ENCODE measurements at places on chromosomes 7 and 10.

DNA sequence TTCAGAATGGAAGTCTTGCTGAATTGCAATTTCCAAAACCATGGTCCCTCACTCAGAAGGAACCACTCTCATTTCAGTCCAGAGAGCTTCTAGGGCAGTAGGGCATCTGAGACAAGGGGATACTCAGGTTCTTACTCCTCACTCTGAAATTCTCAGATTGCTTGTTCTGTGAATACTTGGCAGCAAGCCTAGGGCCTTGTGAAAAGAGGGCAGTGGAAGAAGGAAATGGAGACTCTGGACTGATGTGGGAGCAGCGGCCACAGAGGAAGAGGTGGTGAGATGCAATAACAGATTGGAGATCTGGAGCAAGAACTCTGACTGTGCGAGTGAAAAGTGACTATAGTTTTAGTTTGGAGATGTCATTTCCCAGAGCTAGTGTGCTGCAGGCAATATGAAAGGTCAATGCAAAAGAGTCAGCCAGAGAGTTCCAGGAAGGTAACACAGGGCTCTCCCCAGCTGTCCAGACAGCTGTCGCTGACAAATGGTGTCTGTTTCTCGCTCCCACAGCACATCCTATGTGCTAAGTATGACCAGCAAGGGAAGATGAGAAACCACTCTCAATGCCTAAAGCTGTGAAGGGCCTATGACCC, 291.6 kb upstream of the KIAA1217 start:
- no peak for DNase-seq

- no peak for DNase-seq
These were observed 3.6 kb downstream of the GARS1 start for GRCh38 chr7:30598121-30598876.

DNA sequence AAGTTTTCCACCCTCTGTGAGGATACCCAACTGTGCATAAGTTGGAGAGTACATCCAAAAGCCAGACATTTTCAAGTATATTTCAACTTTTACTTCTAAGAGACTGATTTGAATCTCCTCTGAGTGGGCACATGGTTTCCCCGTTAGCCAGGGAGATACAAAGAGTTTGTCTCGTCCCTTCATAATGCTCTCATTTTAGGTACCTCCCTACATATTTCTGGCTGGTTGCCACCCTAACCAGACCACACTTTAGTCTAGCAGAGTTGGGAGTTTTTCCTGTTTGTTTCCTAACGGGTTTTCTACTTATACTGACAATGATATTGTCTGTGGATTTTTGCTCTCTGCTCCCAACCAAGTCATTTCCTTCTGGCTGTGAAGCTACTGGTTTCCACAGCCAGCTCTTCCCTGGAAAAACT, 180.3 kb downstream of the CCDC71L start:
- no peak for DNase-seq

GRCh38 chr7:117119192-117119924, 166.1 kb downstream of the ST7 start:
- DNase-seq: peak; percentile 78

GRCh38 chr7:22841954-22842353, 19.3 kb upstream of the TOMM7 start:
- DNase-seq: no peak

- DNase-seq: no peak
These were observed 12.7 kb upstream of the VDAC2 start for GRCh38 chr10:75197906-75198305.

DNA sequence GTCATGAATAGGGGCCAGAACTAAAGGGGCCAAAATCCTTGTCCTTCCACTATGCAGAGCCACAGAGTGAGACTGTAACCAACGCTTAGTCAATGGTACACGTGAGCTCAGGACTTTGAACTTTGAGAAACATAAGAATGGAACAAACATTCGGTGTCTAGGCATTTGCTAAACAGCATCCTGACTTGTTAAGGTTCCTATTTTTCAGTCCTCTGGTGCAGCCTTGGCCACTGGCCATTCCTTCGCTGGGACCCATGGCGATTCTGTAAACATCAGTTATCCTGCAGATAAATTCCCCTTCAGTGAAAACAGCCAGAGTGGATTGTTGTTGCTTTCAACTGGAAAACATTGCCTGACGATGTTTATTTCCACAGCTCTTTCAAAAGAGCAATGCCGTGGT, 266.8 kb downstream of the SORCS1 start:
- no peak for DNase-seq

DNA sequence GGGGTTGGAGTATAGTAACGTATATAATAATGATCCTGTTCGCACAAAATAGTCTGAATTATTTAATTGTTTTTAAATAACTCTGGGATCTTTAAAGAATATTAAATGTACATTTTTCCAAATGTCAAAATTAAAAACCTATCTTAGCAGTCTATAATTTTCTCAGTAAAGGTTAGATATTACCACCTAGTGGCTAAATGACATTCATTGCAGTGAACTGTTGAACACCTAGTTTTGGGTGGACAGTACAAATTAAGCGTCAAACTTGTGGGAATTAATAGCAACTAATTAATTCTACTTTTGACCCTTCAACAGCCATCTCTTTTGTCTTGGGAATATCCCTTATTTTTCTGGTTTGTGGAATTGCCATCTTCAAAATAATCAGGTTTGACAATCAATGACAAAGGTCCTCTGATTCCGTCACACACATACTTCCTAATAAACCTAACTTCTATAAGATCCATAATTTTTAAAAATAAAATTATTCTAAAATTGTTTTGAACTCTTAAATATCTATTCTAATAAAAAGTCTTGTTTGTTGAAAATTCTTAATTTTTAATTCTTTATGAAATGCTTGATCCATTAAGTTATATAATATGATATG, 165.7 kb downstream of the SEMA3D start:
- DNase-seq: no peak

DNA sequence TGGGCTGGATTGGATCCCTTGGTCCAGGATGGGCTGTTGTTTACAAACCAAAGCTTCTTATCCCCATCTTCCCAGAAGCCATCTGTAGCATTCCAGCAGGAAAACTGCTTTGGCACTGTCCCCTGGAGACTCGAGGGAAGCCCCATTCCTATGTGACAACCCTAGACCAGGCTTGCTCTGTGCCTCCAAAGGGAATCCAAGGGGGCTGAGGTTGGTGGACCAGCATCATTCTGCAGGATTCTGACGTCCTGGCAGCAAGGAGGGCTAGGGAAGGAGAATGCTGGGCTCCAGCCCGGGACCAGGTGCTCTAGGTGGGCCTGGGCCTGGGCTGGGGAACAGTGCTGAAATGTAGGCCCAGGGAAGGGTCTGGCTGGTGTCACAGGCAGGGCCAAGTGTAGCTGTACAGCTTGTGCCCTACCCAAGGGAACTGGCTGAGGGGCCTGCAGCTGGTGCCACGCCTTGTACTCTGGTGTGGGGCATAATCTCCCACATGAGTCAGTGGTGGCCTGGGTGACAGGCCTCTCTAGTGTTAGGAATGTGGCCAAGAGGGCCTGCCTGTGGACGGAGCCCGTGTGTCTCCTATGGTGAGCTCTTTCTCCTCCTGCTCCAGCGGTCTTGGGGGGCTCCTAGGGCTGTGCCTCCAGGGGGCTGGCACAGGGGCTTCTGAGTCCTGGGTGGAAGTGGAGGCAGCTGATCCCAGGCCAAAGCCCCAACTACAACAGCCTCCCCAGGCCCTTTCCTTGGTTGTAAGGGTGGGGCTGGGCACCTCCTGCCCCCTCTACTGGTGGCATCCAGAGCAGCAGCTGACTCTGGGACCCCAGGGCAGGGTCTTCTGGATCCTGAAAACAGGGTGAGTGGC, 25.2 kb downstream of the TRIM8 start:
- DNase-seq: no peak

DNA sequence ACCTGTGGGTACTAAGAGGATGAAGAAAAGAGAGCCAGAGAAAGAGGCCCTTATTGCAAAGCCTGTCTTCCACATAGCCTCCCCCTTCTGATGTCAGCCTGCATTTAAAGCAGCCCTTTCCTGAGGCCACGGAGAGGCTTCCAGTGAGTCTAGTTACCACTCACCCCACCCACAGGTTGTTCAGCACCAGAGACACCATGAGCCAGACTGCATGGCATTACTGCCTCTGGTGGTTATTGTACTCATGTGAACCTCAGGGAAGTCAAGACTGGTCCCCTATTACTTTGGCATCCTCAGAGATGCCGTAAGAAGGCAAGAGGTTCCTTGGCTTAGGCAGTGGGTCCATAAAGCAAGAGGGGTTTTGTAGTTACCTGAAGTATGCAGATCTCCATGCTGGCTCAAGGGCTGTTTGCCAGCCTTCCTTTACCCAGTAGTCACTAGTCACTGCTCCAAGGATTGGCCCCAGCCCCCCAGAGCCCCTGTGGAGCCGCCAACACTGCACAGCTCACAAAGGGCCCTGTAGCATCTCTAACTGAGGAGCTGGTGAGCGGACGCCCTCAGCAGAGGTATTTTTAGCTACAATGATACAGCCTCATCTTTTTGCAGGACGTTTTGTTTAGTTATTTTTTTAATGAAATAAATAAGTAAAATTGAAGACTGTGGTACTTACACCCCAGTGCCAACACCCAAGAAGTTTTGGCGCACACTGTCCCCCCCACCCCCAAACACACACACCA, 20.7 kb downstream of the LRRC4 start:
- no peak for DNase-seq

DNA sequence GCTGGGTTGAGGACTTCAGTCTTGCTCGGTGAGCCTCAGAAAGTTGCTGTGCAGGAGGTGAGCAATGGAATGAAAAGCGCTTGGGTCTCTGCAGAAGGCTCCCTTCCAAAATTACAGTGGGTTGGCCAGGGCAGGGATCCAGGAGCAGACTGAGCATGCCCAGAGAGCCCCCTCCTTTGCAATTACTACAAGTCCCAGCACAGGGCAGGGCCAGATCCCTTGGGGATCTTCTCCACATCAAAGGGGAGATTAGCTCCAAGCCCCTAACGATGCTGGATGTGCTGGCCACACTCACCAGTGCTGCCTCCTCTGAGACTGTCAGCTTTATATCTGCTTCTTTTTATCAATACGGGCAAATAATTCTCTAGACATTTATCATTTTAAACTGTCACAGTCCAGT, 337.5 kb downstream of the RPS24 start:
- DNase-seq: no peak
